ENCODE measurements at places on chromosomes 16 and 17.
A peak's percentile ranks its signal among the peaks of the same experiment; 100 is the strongest.

DNA sequence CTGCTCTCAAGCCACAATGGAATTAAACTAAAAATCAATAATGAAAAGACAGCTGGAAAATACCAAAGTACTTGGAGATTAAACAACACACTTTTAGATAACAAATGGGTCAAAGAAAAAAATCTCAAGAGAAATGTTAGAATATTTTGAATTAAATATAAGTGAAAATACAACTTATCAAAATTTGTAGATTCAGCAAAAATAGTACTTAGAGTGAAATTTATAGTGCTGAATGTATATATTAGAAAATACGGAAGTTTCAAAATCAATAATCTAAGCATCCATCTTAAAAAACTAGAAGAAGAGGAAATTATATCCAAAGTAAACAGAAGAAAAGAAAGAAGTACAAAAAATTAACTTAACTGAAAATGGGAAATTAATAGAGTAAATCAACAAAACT, 179.2 kb upstream of the CDH11 start:
- no peak for DNase-seq

- no peak for DNase-seq
These were observed 21.4 kb upstream of the NPTX1 start for GRCh38 chr17:80497726-80498241.

GRCh38 chr16:19127205-19127604, 13.4 kb downstream of the ITPRIPL2 start:
- no peak for DNase-seq

- no peak for DNase-seq
These were observed 11.3 kb upstream of the USP31 start for GRCh38 chr16:23160574-23160973.

DNA sequence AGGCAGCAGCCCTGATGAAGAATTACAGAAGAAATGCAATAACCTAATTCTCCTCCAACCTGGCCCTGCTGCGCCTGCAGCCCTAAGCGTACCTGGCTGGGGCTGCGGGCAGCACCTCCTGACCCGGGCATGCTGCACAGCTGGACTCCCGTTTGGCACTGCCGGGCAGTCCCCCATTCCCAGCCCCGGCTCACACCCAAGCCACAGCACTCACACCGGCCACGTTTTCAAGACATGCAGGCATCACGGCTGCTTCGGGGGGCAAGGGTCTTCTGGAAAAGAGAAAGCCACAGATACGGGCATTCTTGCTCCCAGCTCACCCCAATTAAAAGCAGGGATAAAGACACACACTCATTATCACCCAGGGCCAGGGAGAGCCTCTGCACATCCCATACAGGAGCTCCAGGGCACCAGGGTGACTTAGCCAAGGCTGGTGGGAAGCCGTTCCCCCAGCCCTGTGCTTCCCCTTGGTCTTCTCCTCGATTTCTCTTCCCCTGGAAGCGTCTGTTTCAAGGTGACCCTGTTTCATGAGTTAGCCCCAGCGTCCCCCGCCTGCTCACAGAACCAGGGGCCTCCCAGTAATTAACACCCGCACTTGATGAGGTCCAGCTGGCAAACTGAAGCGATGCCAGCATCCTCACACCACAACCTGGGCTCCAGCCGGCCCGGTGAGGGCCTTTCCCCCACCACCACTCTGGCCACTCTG, 216.7 kb downstream of the C16orf78 start:
- no peak for DNase-seq

DNA sequence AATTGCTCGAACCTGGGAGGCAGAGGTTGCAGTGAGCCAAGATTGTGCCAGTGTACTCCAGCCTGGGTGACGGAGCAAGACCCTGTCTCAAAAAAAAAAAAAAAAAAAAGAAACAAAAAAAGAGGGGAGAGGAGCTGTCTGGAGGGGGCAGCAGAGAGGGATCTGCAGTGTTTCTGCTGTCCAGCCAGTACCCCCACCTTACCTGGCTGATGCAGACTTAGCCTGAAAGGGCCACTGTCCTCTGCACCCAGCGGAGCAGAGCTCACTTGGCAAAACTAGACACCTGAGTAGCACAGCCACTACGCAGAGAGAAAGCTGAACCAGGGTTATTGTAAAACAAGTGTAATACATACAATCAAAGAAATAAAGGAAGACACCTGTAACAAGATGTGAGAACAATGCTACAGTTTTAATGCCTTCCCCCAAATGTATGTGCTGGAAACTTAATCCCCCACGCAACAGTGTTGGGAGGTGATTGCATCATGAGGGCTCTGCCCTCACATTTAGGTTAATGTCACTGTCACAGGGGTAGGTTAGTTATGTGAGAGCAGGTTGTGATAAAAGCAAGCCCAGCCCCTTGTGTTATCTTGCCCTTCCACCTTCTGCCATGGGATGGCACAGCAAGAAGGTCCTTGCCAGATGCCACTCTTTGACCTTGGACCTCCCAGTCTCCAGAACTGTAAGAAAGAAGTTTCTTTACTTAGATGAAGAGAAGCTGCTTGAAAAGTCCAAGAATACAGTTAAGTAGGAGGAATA, 211.2 kb downstream of the RPTOR start:
- no peak for DNase-seq

DNA sequence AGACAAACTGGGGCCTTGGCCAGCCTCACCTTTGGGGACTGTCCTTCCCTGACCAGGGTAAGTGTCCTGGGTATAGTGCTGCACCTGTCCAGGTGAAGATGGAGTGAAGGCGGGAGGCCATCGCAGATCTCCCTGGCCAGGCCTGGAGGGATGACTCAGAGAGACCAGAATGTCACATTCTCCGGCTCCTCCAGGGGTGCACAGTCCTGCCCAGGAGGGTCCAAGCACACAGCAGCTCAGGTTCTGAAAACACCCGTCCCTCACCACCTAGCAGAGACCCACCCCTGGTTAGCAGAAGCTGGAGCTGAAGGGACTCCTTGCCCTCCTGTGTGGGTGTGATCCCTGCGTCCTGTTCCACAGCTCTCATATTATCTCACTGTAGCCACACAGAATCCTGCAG, 21.9 kb downstream of the FA2H start:
- DNase-seq, result no peak

DNA sequence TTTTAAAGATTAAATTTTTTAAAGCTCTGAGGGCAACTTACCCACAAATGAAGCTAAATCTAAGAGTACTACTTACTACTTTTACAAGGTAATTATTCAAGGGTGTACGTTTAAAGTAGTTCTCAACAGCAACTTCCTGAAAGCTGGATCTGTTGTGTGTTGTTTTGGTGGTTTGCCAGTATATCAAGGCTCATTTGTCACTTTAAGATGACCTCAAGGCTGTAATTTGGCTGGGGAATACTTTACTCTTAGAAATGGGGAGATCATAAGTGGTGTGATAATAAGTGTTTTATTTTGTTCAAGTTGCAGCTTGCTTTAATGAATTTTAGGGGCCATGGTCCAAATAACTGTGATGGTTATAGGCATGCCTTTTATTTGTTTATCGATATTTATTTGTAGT, 30.4 kb downstream of the AP2B1 start:
- DNase-seq, result no peak

DNA sequence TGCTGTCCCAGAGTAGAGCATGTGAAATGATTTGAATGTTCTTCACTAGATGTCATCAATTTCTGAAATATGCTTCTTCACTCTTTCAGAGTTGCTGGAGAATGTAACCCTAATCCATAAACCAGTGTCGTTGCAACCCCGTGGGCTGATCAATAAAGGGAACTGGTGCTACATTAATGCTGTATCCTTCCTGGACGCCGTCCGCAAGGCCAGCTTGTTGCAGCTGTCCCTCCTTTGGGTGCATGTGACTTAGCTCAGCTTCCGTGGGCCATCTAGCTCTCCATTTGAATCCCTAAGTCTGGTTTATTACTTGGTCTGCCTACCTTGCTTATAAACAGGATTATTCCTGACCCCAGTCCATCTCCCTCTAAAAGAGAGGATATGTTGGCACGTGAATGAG, 58.8 kb downstream of the USP10 start:
- DNase-seq, result no peak

DNA sequence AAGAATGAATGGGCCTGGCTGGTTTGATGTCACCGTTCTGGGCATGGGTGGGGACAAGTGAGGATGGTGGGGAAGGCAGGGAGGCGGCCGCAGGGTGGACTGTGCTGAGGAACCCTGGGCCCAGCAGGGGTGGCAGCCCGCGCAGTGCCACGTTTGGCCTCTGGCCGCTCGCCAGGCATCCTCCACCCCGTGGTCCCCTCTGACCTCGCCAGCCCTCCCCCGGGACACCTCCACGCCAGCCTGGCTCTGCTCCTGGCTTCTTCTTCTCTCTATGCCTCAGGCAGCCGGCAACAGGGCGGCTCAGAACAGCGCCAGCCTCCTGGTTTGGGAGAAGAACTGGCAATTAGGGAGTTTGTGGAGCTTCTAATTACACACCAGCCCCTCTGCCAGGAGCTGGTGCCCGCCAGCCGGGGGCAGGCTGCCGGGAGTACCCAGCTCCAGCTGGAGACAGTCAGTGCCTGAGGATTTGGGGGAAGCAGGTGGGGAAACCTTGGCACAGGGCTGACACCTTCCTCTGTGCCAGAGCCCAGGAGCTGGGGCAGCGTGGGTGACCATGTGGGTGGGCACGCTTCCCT, 6.5 kb upstream of the SERPINF1 start:
- DNase-seq, result no peak

DNA sequence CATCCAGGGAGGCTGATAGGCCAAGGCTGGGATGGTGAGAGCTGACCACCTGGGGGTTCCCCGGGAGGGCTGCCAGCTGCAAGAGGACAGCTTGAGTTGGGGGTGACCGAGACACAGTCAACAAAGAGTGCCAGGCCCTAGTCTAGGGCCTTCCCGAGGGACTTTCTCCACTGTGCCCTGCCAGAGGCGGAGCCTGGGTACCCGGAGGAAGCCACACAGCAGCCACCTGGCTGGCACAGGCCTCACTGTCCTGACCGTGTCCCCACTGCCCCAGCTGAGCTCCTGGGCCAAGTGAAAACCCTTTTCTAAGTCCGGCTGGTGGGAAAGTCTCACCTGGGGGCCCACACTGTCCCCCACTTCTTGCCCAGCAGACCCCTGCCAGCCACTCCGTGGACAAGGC, 71.9 kb upstream of the GSE1 start:
- DNase-seq, result no peak

GRCh38 chr16:2019921-2020831, 591 bp downstream of the NPW start:
- DNase-seq, result peak; percentile 70

DNA sequence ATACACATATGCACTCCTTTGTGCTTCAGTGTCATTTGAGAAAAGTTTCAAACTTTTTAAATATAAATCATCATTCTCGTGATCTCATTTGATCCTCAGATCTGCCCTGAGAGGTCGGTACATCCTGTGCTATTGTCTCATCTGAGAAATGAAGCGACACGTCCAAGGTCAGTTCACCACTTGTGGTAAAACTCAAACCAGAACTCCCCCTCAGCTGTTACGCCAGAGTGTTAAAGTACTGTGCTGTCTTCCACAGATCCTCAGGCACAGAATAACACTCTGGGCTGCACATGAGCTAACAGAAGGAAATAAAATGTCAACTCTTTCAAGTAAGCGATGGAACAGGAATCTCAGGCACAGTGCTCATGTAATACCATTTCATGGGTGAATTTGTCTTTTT, 31.4 kb downstream of the ANKFN1 start:
- DNase-seq, result no peak

DNA sequence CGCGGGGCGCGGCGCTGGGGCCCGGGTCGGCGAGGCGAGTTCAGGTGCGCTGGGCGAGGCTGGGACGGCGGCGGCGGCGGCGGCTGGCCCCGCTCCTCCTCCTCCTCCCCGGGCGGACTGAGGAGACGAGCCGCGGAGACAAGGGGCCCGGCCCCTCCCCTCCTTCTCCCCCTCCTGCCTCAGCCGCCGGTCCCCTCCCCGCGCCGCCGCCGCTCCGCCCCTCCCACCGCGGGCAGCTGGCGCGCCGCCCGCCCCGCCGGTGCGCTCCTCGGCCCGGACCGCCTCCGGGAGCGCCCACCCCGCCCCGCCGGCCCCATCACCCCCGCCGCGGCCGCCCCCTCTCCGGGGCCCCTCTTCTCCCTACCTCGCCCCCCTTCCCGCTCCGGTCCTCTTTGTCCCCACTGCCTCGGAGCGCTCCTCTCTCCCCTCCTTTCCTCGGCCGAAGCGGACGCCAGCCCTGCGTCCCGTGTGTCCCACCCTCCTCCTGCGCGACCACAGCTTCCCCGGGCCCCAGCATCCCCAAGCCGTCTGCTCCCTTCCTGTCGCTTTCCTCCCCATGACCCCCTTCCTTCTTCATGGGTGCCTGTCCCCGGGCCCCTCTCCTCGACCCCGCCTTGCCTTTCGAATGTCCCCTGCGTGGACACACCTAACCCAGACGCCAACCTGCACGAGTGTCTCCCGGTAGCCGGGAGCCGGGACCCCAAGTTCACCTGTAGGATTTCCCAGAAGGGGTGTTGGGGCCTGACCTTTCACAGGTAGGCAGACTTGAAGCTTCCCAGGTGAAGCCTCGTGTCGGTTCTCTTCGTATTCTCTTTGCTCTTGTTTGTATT, at the start of gene TOX3:
TSS of gene TOX3 (minus strand) at position 140 of the 830 bp plus-strand sequence. CDS start 420 bp downstream, outside the sequence.
- DNase-seq, result peak; percentile 92

DNA sequence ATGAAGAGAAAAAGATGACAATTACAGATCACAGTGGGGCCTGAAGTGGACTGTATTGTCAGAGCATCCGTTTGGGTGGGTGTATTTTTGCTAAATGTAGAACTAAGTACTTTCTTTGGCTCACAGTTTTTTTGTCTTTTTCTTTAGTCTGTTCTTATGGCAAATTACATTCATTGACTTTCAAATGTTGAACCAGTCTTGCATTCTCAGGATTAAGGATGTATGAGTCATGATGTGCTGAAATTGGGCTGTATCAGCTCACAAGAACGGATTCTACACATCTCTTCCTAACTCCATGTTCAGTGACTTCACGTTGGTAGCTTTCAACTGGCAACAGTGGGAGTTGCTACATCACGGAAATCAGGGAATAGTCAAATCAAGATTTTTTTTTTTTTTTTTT, 66.5 kb downstream of the TEX2 start:
- DNase-seq, result no peak

- DNase-seq, result peak; percentile 92
These were observed 4.4 kb downstream of the KDM6B start for GRCh38 chr17:7838090-7839075.

- no peak for DNase-seq
These were observed 19.1 kb downstream of the CBLN1 start for GRCh38 chr16:49262501-49262900.

- peak; percentile 8 for DNase-seq
These were observed 325.9 kb downstream of the ZFHX3 start for GRCh38 chr16:72721981-72722380.

GRCh38 chr17:40471846-40472732, 28.8 kb downstream of the IGFBP4 start:
- DNase-seq, result no peak

- no peak for DNase-seq
These were observed 339.8 kb upstream of the TNRC6C start for GRCh38 chr17:77618731-77619130.

- no peak for DNase-seq
These were observed 89.5 kb upstream of the BCAR1 start for GRCh38 chr16:75340741-75341491.

- DNase-seq, result peak; percentile 90
These were observed at the start of gene CEP295NL for GRCh38 chr17:78903101-78903779. TSS of gene CEP295NL (minus strand) at chr17:78903201. CDS start at chr17:78901828, 1,373 bp downstream.

Measured in neural progenitor cell (in vitro differentiated cells).